NCI-H526 treated with DMSO at 0.1 percent for 48 hours (cell line): ENCODE measurements at places on chromosomes 6 and 20.

GRCh38 chr6:54008589-54008988 lies 102.7 kb upstream of the MLIP start:
- DNase-seq = no peak

GRCh38 chr20:33648396-33649004 lies 13.6 kb upstream of the C20orf144 start:
- DNase-seq = no peak

GRCh38 chr6:42280966-42281533 lies 63.4 kb upstream of the MRPS10 start:
- no peak for DNase-seq

DNA sequence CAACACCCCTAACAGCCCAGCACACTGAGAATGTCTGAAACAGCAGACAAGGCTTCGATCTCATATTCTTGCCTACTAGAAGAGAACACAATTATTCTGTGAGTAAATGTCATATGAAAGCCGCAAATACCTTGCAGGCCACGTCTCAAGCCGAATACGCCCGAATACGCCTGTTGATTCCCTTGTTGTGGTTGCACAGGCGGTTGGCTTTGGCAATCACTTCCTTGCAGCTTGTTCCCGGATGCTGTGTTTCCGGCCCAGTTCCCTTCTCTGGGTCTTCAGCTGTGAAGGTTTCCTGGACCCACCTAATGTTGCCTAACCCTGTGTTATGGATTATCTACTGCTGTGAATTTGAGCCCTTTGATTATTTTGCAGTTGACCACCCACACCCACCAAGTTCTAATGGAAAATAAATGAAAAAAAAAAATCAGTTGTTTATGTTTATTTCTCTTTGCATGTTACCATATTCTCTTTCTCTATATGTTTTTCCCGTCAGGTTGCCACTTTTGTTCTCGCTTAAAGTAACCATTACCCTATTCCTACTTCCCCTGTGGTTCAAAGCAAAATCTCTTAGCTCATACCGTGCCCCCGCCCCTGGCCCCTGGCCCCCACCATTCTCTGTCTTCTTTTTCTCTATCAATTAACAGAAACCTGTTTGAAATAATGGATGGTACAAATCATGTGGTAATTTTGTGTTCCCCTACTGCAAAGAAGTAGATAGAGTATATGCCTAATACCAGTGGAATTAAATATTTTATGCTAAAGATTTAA lies 172.4 kb downstream of the ADGB start:
- no peak for DNase-seq

- DNase-seq = peak; percentile 49
Measured at GRCh38 chr6:43774776-43775534, 4.9 kb downstream of the VEGFA start.

DNA sequence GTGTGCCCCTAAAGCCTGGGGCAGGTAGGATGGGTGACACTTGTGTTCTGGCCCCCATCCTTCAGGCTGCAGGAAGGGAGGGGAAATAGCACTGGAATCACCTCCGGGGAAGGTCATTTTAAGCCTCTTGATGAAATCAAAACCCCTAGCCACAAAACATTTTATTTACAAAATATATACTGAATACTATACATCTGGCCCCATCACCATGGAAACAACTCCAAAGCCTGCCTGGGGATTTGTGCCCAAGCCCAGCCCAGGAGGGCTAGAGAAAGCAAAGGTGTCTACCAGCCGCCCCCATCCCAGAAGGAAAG lies 2.6 kb downstream of the SMIM29 start:
- DNase-seq = no peak

DNA sequence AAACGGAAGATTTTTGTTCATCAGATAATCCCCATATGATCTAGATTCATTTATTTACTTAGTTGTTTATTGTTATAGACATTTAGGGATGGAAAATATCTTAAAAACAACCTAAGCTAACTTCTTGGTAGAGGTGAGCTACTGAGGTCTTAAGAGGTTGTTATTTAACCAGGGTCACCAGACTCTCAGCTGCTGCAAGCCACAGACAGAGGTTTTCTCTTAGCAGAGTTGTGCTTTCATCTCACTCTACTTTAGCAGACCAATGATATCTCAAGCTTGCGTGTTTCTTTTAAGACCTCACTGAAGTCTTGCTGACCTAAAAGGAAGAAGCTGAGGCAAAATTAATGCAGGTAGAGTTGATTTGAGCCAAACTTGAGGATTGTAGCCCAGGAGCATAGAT lies 43.6 kb downstream of the NCOA7 start:
- no peak for DNase-seq

GRCh38 chr6:169034516-169035167 lies 219.0 kb downstream of the THBS2 start:
- DNase-seq = no peak

DNA sequence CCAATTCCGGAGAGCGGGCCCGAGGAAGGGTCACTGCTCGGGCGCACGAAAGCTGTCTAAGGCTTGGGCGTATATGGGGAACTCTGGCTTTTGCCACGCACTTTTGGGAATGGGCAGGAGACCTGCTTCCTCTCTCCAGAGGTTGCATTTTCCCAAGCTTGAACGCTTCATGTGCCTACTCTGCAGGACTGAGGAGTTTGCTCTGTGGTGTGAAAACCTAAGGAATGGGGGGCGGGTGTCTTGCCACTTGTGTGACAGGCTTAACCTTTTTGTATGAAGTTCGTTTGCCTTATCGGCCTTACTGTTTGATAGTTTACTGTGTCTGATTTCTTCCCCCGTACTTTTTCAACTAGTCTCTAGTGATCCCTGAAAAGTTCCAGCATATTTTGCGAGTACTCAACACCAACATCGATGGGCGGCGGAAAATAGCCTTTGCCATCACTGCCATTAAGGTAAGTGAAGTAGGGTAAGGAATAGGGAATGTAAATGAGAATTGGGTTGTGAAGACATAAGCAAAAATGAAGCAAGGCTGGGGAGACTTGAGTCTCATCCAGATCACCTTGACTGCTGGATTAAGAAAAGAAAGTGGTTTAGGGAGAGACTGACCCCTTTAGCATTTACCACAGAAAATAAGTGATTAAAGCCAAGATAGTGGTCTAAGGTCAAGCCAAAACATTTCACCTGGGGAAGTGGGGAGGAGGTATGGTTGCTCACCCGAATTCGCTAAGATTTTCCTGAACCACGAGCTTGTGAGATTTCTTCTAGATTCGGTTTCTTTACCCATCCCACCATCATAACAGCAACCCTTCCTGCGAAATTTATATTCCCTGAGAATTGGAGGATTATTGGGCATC lies 627 bp downstream of the RPS18 start:
- DNase-seq = no peak

- peak; percentile 57 for DNase-seq
Measured at GRCh38 chr6:157981395-157982101, at the start of gene SYNJ2. TSS of gene SYNJ2 (plus strand) at chr6:157981863. CDS start at chr6:157981962, 99 bp downstream.

DNA sequence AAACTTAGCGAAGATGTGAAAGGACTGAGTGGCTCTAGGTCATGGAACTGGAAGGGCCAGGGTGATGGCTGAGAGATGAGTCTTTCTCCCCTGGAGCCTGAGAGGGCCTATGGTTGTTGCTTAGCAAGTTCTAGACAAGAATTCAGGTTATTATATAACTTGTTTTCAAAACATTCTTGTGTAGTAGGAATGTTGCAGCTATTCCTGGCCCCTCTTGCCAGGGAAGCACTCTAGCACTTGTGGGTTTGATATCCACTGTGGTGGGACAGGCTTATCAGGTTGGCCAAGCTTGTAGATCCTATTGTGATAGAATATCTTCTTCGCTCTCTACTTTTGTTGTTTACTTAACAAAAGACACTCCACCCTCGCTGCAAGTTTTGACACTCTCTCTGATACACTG lies 211.8 kb upstream of the CITED2 start:
- DNase-seq = no peak

GRCh38 chr6:14053811-14054210 lies 63.8 kb upstream of the CD83 start:
- DNase-seq = no peak

DNA sequence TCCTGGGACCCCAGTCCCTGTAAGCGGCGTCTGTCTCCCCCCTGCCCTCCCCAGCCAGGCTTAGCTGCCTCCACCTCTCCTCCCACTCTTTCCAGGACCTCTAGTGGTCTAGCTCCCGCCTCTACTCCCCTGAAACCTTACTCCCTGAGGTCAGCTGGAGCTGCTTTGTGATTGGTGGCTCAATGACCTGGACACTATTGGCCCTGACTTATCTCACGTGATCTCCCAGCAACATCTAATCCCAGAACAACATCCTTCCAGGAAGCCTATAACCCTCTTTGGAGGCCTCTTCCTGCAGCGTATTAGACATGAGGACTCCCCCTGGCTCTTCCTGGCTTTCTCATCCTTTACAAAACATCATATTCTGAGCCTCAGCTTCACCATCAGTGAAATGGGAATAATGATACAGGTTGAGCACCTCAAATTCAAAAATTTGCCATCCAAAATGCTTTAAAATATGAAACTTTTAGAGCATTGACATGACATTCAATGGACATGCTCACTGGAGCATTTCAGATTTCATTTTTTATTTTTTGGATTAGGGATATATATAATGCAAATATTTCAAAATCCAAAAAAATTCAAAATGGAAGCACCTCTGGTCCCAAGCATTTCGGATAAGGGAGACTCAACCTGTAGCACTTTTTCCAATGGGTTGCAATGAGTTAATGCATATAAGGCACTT lies 16.3 kb upstream of the SRC start:
- no peak for DNase-seq

DNA sequence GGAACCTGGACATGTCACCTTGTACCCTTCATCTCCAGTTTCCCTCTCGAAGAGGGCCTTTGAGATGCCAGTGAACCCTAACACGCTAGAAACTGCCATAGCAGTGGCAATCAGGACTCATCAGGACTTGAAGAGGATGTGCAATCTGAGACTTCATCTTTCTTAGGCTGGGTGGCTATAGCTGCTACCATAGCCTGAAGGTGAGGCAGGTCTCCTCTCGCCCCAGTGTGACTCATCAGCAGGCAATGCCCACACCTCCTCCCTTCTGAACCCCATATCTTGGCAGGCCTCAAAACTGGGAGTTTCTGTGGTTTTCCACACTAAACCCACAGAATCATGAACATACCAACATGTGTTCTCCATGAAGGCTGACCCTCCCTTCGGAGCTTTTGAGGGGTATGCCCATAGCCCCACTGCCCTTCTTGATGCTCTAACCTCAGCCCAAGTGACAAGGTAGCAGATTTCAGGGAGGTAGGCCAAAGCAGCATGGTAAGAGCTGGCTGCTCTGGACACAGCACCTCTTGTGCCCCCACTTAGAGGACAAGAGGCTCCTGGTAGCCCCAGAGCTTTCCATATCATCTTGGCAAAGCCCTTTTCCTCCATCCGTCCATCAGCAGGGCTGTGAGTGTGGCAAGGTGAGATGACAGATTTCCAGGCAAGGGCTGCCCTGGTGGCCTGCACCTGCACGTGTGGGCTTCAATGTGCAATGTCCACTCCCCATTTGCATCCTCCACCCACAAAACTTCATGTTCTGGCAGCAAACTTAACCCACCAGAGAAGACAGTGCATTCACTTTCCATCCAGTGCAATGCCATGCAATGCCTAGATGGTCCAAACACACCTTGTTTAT lies 2.6 kb downstream of the BLCAP start:
- DNase-seq = no peak

DNA sequence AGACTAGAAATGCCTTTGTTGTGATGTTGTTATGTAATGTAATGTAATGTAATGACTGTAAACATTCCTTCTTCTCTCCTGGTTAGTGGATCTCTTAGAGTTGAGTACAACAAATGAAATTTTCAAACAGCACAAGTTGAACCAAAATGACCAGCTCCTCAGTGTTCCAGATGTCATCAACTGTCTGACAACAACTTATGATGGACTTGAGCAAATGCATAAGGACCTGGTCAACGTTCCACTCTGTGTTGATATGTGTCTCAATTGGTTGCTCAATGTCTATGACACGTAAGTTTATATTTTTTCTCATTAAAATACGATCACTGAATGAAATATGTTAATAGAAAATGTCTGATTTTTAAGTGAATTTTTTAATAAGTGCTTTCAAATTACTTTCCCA lies 496.7 kb downstream of the UTRN start:
- DNase-seq = no peak

- DNase-seq = no peak
Measured at GRCh38 chr6:46903175-46903574, 18.6 kb downstream of the ADGRF5 start.
